ENCODE measurements at places on chromosomes 16 and 17. TPM values are rescaled to one million over a fixed set of nuclear protein-coding genes. Genes with fewer than 3 reads are reported as not detected.

DNA sequence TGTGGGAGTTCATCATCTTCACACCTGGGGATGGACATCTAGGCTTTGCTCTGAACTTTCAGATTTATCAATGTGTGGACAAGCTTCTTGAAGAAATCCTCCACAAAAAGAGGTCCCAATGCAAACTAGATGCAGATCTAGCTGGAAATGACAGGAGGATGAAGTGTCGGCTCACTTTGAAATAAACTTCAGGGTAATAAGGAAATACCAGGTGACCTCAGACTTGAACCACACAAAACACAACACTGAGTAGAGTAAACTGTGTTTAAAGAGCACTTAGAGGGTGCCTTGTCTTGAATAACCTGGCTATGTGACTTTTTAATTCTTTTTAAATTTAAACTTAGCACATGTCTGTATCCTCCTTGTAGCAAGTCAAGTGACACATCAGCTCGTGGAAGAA, 27.2 kb upstream of the TEKT3 start:
- no peak for DNase-seq

DNA sequence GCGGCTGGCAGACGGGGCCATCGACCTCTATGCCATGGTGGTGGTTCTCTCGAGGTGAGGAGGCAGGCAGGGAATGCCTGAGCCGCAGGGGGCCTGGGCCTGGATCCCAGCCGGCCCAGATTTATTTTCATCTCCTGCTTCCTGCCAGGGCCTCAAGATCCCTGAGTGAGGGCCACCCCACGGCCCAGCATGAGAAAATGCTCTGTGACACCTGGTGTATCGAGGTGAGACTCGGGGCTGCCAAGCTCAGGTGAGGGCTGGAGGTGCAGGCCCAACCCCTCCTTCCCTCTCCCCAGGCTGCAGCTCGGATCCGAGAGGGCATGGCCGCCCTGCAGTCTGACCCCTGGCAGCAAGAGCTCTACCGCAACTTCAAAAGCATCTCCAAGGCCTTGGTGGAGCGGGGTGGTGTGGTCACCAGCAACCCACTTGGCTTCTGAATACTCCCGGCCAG, 4.9 kb downstream of the ACADVL start:
- peak; percentile 10 for DNase-seq

DNA sequence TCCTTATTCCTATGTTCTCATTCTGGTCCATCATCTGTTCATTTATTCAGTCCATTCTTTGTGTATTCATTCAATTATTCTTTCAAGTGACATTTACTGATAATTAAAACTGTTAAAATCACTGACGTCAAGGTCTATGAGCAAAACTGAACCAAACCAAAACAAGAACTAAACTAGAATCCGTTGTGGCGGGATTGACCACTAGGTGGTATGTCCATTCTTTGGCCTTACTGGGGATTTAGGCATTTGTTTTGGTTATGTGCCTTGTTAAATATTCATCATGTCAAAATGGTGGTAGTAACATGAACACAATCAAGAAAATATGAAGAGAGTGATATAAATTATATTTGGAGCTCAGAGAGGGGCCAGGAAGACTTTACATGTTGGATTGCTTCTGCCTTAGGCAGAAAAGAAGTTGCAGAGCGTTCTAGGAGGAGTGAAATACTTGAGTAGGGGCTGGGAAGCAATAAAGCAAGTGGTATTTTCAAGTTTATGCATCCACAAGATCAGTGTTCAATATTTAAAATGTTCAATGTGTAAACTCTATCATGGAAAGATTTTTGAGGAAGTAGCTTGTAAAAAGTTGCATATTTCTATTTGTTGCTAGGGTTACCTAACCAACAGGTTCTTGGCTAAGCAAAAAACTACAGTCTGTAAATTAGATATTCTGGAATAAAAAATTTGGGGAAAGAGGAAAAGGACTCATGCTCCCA, 129.0 kb downstream of the CDH13 start:
- DNase-seq, result no peak

- no peak for DNase-seq
Measured at GRCh38 chr16:35409503-35409902, 1950.1 kb downstream of the TP53TG3F start.

DNA sequence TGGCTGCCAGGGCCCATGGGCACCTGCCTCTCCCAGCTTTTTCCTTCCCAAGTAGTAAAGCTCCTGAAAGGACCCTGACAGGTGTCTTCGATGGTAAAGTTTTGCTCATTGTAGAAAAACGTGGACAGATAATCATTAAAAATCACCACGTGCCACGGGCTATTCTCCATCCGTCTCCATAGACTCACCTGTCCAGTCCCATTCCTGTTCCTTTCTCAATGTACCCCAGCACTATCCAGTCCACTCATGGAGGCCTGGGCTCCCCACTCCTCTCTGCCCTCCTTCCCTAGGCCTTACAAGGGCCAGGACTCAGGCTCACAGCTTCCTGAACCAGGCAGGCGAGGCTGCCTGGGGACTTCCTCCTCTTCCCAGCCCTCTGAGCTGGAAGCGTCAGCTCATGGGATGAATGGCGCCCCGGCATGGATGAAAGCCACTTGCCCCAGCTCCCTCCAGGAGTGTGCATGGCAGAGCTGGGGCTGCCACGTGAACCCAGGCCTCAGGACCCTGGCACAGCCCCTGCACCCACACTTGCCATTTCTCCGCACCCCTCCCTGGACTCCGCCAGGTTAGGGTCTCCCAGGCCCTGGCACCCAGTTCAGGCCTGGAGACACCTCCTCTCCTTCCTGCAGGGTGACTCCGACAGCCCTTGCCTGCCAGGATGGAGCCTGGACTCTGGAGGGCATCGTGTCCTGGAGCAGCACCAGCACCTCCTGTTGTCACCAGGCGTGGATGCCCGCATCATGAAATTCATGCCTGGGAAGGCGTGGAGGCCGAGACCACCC, 8.8 kb downstream of the CTRB1 start:
- DNase-seq, result no peak

DNA sequence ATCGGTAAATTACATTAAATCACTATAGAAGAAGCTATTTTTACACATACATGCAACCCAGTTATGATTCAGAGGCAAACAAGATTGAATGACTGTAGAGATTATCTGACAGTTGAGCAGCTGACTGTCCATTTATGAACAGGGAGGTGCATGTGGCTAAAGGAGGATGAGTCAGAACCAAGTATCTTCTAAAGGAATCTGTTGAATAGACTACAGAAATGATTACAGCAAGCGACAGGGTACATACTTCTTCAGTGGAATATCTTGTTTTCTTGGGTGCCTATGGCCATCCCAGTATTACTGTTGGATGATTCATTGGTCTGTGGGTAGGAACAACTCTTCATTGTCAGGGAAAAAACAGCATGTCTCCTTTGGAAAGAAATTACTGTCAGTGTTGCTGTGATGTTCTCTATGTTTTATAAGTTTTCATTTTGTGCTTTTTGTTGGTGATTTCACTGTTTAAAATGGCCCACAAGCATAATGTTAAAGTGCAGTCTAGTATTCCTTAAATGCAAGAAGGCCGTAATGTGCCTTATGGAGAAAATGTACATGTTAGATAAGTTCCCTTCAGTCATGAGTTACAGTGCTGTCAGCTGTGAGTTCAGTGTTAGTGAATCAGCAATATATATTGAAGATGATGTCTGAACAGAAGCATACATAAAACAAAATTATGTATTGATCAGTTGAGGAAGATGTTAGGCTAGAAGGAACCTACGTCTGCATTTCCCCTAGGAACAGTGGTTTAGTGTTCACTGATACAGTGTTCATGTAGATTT, 27.0 kb downstream of the CBFB start:
- no peak for DNase-seq

DNA sequence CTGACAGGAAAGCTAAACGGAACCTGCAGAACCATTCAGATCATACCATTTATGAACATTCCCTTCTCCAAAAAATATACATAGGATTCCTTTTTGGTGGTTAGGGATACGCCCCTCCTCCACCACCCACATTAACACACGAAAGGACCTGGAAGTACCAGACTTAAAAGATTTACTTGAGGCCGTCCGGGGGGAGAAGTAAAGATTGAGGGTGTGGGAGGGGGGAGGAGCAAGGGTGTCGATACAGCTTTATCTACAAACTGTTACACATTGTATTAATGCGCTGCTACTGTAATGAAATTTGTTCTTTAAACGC, 537 bp downstream of the PALB2 start:
- DNase-seq, result no peak

- DNase-seq, result no peak
Measured at GRCh38 chr17:64212122-64212521, 50.9 kb downstream of the TEX2 start.

- DNase-seq, result no peak
Measured at GRCh38 chr17:28748852-28749515, 5.2 kb downstream of the TRAF4 start.

DNA sequence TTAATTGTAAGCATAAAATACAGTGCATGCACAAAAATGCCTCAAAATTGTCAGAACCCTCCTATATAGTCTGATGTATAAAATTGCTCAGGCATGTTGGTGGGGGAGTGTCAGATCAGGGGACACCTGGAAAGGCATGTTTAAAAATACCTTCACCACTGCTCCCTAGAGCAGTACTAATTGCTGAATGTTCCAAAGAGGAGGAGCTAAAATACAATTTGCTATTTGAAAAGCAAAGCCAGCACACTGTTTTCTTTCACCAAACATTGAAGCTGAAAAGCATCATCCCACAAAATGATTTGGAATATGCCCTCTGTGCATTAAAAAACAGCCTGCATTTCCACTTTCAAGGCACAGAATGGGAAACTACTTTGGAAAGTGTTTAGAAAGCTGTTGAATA, 2.6 kb downstream of the ADAMTS18 start:
- peak; percentile 76 for DNase-seq

GRCh38 chr17:10583834-10584233, 34.4 kb upstream of the MYH2 start:
- DNase-seq, result no peak

DNA sequence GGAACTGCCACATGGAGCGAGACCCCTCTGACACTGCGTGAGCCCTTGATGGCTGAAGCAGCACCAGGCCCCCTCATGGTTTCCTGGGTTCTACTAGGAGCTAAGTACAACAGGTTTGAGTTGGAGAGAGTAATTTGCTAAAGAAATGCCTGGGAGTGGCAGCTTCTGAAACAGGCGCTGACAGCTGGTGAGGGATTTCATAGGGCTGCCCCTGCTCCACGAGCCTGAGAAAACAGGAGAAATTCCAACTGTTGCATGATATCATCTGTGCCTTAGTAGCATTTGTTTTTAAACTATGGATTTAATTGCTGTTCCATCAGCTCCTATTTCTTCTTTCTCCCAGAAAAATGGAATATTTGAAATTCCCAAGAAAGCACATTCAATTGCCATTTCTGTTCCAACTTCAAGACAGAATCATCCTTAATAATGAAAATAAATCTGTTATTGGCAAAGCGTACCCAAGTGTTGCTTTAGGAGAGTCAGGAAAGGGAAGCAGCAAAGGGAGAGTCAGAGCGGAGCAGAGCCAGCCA, 78.8 kb upstream of the ANKFN1 start:
- DNase-seq, result no peak

DNA sequence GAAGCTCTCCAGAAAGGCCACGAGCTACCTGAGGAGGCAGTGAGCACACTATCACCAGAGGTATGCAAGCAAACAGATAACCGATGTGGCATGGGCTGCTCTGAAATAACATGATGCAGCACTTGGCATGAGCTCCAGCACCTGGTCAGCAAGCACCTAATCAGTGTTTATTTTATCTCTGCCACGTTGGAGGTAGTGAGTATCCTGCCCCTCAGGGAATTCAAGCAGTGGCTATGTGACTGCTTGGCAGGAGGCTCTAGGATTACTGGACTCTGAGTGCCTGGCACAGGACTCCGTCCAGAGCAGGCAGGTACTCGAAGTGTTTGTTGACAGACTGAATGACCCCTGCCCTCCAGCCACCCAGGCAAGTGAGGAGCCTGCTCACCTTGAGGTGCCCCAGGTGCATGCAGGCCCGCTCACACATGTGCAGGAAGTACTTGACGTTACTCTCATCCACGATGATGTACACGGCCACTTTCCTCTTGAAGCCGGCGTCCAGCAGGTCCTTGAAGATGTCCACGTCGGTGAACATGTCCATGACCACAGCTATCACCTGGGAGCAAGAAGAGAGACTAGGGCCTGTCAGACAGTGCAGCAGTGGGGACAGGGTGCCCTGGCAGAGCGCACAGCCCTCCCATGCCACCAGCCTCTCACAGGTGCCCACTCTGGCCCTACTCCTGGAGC, 16.6 kb downstream of the FAM83G start:
- no peak for DNase-seq

GRCh38 chr17:32287804-32288511, 22.3 kb downstream of the RHBDL3 start:
- DNase-seq, result no peak

The OR1A1 gene
- not detected for total RNA-seq

The MBTD1 gene
- 14.0 TPM for total RNA-seq

The HOXB6 gene
- total RNA-seq, result 2.0 TPM

The KLHL10 gene
- total RNA-seq, result not detected

The HOXB2 gene
- total RNA-seq, result 8.9 TPM

The GAS2L2 gene
- total RNA-seq, result not detected

The ITGAX gene
- 0.03 TPM for total RNA-seq

The GJD3 gene
- not detected for total RNA-seq

The CAPN15 gene
- 38.8 TPM for total RNA-seq

The GP1BA gene
- not detected for total RNA-seq

All from G401 (cell line).